ENCODE measurements at places on chromosomes 4 and X.

- DNase-seq = no peak
These were observed 373.4 kb downstream of the PRDM5 start for GRCh38 chr4:120549011-120549570.

DNA sequence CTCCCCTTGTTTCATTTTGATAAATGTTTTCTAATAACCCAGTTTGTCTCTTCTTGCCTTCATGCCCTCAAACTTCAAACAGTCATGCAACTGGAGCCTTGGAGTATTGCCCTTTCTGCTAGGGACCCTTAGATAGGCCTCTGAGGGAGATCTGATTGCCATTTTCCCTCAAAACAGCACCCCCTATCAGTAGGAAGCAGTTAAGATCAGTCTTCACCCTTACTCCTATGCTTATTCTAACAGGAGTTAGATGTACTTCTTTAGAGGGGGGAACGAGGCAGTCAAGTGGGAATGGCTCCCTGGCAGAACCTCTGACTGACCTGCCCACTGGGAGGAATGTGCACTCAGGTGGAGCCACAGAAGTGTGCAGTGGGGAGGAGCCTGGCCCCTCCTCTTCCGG lies 74.1 kb downstream of the FAM47A start:
- DNase-seq = no peak

DNA sequence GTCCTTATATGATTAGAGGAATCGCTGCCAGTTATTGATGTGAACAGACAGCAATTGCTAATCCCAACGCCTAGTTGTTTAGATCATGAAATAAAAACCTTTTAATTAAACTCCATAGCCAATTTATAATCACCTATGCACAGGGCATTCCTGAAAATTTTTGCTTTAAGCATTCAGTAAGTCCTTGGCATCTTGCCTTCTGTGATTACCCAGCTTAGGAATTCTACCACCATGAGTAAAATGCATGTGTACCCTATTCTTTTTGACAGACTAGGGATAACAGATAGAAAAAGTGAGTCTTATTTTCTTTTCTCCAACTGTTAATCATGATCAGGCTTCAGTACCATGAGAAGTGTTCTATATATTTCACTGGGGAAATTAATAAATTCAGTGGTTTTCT lies 995.3 kb upstream of the GRIA3 start:
- DNase-seq = no peak

GRCh38 chrX:150234126-150234525 lies 129.0 kb upstream of the MAMLD1 start:
- DNase-seq = peak; percentile 25

GRCh38 chrX:107566604-107567262 lies 61.6 kb upstream of the PRPS1 start:
- no peak for DNase-seq

GRCh38 chr4:130600706-130601105 lies 1504.8 kb downstream of the C4orf33 start:
- DNase-seq = peak; percentile 25

- no peak for DNase-seq
These were observed 11.7 kb downstream of the WDR1 start for GRCh38 chr4:10104991-10105276.

DNA sequence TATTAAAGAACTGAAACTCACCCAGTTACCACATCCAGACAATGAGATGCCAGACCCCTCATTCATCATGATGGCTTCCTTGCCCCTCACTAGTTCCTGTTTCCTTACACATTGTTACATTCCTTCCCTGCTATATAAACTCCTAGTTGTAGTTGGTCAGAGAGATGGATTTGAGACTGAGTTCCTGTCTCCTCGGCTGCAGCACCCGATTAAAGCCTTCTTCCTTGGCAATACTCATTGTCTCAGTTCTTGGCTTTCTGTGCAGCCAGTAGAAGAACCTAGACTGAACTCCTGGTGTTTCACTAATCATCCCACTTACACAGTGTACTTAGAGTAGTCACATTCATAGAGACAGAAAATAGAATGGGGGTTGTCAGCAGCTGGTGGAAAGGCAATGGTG lies 324.7 kb downstream of the TRIML1 start:
- DNase-seq = no peak

GRCh38 chrX:65702956-65703355 lies 35.5 kb downstream of the MSN start:
- no peak for DNase-seq

DNA sequence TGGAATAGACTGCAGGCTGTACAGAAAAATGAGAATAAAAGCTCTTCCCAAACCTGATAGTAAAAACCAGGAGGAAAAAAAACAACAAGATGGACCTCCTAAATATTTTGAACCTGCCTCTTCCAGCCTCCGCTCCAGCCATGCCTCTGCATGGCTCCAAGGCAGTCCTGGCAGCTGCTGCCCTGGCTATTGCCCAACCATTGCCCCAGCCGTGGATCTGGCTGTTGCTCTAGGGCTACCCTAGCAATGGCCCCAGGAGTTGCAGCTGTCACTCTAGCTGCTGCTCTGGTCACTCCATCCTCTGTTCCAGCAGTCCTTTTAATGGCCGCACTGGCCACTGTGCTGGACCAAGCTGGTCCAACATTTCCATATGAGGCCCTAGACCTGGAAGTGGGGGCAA lies 1756.0 kb downstream of the C4orf33 start:
- no peak for DNase-seq

- DNase-seq = no peak
These were observed 747.6 kb upstream of the FTHL17 start for GRCh38 chrX:31819455-31819854.

GRCh38 chrX:120514236-120514635 lies 45.1 kb upstream of the LAMP2 start:
- peak; percentile 3 for DNase-seq

GRCh38 chr4:81527115-81527514 lies 55.4 kb upstream of the RASGEF1B start:
- no peak for DNase-seq

DNA sequence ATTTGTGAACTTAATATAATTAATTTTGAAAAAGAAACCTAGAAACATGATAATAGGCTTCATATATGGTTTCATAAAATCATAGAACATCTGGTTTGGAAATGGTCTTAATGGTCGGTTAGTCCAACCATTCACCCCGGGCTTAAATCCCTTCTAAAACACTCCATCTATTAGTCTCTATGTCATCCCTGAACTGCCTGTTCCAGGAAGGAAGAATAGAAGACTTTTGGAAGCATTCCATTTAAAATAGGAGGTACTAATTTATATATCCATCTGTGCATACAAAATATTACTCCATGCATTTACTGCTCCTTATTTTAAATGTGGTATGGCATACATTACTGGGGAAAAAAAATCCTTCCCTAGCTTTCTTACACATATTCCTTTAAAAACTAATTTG lies 262.2 kb upstream of the DDX53 start:
- DNase-seq = no peak

DNA sequence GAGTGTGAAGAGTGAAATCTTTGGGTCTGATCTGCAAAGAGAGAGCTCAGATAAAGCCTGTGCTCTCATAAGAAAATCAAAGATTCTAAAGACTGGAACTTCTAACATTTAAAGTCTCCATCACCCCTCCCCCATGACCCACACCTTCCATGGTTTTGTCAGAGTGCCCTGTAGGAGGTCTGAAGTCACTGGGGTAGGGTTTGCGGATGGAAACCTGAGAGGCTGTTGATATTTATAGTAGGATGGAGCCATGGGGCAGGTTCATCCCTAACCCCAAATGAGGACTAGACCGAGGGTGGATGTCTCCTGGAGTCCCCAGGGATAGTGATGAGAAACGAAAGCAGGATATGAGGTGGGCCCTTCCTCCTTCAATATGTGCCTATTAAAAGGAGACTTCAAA lies 28.4 kb upstream of the NLGN4X start:
- DNase-seq = no peak

DNA sequence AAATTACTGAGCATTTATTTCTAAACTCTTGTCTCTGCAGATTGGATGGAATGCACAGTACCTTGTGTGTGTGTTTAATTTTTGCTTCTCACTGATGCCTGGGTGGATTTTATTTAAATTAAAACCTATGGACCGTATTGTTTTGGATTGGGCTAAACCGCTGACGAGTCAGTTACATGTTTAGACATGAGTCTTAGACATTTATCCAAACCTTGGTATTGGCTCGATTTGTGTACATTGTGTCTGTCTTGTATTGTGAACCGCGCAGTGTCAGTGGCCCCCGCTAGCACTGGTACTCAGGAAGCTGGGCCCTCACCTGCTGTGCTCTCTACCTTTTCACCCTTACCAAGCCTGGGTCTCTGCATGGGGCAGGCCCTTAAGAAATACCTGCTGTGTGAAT lies 40.8 kb upstream of the TADA2B start:
- no peak for DNase-seq

GRCh38 chr4:125433453-125433852 lies 118.7 kb downstream of the FAT4 start:
- DNase-seq = peak; percentile 7

DNA sequence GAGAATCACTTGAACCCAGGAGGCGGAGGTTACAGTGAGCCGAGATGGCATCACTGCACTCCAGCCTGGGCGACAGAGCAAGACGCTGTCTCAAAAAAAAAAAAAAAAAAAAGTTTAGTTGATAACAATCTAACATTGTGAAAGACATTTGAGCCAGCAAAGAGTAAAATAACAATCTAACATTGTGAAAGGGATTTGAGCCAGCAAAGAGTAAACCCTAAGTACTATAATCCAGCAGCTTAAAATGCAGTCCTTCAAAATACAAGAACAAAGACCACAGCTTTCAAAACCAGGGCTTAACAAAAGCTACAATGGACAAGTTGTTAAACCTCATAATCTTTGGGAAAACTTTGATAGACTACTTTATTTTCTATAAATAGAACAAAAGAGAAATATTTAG lies 16.9 kb downstream of the MFAP3L start:
- no peak for DNase-seq

- DNase-seq = no peak
These were observed 81.4 kb upstream of the IGFBP7 start for GRCh38 chr4:57191523-57192034.

DNA sequence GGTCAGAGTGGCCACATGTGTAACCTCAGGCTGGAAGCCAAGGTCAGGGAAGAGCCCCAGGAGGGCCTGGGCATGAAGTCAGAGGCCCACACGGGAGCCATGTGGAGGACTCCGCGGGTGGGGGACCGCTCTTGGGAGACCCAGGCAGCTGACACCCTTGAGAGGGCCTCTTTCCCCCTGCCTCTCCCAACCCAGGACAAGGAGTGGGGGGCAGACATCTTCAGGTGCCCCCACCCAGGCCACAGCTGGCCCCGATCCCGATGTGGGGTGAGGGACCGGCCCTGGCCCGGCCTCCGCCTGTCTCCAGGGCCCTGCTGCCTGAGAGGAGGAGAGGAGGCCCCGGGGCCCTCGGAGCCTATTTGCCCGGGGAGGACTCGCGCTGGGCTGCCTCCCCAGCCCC lies 3.1 kb downstream of the PNMA6A start:
- no peak for DNase-seq

- no peak for DNase-seq
These were observed 337.7 kb downstream of the PCDH19 start for GRCh38 chrX:100072336-100072735.

GRCh38 chrX:31166416-31166815 lies 94.6 kb upstream of the FTHL17 start:
- no peak for DNase-seq

GRCh38 chr4:24054910-24055309 lies 165.1 kb upstream of the PPARGC1A start:
- no peak for DNase-seq

All from HFFc6 (cell line).